ENCODE measurements at places on chromosomes 7 and 10.
A peak's percentile ranks its signal among the peaks of the same experiment; 100 is the strongest.

DNA sequence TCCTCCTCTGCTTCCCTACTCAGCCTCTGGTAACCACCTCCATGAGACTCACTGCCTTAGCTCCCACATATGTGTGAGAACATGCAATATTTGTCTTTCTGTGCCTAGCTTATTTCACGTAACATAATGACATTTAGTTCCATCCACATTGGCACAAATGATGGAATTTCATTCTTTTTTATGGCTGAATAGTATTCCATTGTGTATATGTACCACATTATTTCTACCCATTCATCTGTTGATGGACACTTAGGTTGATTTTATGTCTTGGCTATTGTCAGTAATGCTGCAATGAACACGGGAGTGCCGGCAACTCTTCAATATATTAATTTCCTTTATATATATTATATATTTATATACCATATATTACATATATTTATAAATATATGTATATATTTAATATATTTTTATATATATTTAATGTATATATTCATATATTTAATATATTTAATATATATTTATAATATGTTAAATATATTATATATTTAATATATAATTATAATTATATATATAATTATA lies 1046.9 kb downstream of the DNAJB9 start:
- DNase-seq = no peak

GRCh38 chr7:30429156-30429530 lies 49.4 kb downstream of the NOD1 start:
- DNase-seq = no peak

- DNase-seq = no peak
Observed at GRCh38 chr10:35225204-35225603, 98.6 kb downstream of the CREM start.

GRCh38 chr7:77980087-77980713 lies 181.6 kb downstream of the PHTF2 start:
- DNase-seq = no peak

DNA sequence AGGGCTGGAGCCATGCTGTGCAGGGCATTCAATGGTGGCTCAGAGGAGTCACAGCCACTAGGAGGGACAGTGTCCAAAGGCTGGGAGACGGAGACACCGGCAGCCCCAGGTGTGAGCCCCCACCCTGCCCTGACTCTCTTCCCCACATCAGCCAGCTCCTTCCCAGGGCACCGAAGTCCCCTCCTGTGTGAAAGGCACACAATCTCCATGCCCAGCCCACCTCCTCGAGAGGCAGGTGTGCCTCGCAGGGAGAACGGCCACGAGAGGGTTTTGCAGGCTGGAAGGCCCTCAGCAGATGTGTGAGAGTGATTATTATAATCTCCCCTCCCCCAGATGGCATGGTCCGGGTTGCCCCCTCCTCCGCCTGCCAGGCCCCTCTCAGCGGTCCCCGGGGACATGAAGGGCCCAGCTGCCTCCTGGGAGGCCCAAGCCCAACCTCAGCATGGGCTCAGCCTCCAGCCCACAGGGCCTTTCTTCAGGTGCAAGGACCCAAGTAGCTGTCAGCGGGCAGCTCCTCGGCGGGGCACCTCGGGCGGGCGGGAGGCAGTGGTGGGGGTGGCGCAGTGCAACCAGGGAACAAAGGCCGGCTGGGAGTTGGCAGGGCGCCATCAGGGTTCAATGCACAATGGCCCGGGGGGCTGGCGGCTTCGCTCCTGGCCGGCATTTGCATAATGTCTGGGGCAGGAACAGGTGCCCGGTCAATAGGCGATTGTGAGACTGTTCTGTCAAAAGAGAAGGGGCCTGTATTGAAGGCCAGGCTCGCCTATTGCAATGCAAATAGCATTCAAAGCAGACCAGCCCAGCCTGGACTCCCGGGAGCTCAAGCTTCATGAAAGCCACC lies 155.3 kb upstream of the ZMIZ1 start:
- DNase-seq = no peak

GRCh38 chr7:44538093-44538797 lies 2.9 kb downstream of the NPC1L1 start:
- DNase-seq = no peak

DNA sequence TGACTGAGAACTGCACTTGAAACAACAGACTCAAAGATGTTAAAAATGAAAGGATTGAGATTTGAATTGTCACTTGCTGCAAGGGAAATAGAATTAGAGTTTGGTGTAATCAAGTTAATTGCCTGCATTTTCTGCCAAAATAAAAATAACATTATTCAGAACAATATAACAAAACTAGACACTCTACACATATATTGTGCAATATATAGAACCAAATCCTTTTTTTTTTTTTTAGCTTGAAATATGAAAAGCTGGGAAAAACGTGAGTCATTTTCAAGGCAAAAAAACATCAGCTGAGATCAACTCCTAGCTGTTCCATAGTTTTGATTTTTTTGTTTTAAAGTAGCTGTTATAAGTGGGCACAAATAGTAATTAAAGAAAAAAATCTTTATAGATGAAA lies 561.5 kb downstream of the DNAJB9 start:
- DNase-seq = no peak

GRCh38 chr7:11078247-11078834 lies 104.7 kb downstream of the PHF14 start:
- no peak for DNase-seq

DNA sequence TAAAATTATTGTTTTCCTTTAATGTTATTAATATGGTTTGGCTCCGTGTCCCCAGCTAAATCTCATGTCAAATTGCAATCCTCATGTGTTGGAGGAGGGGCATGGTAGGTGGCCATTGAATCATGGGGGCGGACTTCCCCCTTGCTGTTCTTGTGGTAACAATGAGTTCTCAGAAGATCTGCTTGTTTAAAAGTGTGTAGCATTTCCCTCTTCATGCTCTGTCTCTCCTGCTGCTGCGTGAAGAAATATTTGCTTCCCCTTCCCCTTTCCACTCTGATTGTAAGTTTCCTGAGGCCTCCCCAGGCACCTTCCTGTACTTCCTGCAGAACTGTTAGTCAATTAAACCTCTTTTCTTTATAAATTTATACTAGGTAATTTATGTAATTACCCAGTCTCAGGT lies 27.5 kb downstream of the VIM start:
- no peak for DNase-seq

DNA sequence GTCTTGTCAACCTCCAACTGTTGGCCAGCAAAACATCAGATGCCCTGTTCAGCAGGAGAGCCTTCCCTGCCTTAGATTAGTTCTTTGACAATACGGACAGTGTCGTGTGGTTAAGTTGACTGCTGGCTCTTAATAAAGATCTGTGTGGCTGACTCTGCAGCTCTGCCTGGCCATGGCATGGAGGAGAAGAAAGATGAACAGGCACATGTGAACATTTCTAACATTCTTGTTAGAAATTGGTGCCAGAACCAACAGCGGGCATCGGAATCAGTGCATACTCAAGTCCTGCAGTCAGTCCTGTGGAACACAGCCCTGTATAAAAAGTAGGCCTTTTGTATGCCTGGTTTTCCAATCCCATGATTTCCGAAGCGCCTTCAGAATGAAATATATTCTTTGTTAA lies 455.6 kb downstream of the POM121L12 start:
- DNase-seq = no peak

DNA sequence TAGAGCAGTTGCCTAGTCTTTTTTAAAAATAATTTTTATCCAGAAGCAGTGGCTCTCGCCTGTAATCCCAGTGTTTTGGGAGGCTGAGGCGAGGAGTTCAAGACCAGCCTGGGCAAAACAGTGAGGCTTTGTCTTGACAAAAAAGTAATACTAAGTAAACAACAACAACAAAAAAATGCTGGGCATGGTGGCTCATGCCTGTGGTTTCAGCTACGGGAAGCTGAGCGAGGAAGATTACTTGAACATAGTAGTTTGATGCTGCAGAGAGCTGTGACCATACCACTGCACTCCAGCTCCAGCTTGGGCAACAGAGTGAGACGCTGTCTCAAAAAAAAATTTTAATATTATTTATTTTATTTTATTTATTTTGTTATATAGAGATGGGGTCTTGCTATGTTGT lies 31.3 kb upstream of the TPST1 start:
- no peak for DNase-seq

DNA sequence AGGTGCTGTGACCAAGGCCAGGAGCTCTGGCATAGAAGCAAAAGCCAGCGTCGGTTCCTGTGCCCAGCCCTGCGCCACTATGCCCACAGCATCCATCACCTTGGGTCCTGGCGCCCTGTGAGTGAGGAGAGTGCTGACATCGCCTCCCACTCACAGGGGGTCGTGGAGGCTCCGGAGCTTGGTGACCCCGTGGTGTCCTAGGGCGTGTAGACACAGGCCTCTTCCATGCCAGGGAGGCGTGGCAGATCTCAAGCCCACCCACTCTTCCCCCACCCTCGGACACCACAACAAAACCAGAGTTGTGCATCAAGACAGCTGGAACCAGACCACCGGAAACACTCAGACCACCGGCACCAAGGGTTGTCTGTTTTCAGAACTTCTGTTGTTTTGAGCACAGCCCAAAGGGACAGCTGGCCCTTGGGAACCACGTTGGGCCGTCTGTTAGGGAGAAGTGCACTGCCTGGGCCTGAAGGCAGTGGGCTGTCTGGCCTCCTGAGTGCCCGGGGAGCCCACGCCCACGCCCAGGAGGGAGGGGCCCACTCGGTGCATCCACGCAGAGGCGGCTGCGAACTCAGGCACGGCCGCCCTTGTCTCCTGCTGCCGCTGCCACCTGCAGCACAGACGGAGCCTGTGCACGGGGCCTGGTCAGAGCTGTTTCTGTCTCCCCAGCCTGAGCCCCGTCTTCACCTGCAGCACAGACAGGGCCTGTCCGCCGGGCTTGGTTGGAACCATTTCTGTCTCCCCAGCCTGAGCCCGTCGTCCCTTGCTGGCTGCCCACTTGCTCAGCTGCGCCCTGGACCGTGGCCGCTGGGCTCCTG lies 106.3 kb downstream of the INPP5A start:
- DNase-seq = no peak

DNA sequence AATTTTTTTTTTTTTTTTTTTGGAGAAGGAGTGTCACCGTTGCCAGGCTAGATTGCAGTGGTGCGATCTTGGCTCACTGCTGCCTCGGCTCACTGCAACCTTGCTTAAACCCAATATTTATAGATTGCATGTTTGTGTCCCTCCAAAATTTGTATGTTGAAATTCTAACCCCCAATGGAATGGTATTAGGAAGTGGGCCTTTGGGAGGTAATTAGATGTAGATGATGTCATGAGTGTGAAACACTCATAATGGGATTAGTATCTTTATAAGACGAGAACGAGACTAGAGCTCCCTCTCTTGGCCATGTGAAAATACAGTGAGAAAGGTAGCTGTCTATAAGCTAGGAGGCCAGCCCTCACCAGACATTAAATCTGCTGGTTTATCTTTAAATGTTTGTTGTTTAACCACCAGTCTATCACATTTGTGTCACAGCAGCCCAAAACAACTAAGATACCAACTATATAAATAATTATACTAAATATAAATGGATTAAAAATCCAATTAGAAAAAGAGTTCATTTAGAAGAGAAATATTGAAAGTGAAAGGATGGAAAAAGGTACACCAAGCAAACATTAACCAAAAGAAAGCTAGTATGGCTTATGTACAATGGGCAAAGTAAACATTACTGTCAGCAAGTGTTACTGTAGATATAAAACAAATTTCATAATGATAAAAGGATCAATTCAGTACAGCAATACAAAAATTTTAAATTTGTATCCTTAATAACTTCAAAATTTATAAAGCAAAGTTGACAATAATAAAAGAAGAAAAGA lies 9.3 kb downstream of the TCAF1 start:
- peak; percentile 59 for DNase-seq

DNA sequence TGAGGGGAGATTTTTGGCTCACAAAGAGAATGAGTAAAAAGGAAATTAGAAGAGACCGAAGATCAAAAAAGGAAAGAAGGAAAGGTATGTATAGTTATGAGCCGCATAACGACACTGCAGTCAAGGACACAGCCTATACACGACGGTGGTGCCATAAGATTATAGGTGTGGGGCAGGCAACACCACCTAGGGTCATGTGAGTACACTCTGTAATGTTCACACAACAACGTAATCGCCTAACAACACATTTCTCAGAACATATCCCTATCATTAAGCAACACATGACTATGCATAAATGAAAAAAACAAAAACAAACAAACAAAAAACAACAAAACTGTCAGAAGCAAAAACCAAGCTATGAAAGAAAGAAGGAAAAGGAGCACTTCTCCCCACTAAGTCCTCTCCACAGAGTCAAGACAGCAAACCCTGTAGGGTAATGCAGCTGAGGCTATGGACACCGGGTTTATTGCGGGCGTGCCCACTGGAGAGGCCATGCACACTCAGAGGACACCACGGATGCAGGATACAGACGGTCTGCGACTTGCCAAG lies 45.1 kb downstream of the PIP4K2A start:
- no peak for DNase-seq
